ENCODE measurements at places on chromosomes 1 and 21.

GRCh38 chr1:156124557-156125483 lies 10.3 kb downstream of the LMNA start:
- peak; percentile 53 for DNase-seq

DNA sequence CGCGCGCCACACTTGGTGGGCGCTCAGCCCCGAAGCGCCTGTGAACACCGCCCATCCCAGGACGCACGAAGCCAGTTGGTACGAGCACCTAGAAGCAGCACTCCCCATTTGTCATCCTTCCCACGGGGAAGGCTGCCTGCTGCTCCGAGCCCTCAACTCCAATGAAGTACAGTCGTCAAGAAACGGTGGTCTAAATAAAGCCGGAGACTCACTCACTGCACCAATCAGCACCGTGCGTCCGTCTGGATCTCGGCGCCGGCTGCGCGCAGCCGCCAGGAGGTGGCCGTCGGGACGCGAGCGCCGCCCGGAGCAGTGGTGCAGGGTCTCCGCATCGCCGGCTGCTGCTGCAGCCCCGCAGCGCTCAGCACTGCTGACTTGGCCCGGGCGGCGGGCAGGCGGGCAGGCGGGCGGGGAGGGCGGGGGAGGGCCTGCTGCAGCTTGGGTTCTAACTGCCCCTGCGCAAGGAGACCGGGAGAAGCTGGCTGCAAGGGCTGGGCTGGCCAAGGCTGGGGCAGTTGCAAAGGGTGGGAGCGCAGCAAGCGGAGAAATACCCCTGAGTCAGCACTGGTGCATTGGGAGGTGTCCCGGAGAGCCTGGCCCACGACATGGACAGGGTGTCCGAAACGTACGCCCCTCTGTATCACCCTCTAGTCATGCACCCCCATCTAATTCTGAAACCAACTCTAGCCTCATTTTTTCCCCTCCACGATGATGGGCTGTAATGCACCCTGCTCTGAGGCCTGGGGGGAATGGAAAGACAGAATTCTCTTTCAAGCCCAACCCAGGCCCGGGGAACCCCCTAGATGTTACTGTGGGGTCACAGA lies 35.8 kb upstream of the H6PD start:
- DNase-seq: peak; percentile 21

- DNase-seq: peak; percentile 83
Observed at GRCh38 chr1:54569339-54569738, 21.3 kb downstream of the ACOT11 start.

DNA sequence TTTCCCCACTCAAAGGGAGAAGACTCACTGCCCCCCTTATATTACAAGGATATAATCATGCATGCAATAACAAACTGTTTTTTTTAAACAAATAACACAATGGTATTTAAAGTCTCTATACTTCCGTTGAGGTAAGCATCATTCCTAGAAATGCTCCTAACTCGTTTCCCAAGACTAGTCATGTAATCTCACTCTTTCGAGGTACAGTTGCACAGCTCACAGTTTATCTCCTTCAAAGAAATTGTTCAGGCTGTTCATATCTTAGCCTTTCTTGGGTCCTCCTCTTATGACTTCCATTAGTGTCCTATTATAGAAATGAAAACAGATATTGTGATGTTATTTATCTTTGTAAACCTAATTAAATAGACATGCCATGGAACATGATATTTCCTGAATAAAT lies 705.0 kb downstream of the KCNT2 start:
- no peak for DNase-seq

DNA sequence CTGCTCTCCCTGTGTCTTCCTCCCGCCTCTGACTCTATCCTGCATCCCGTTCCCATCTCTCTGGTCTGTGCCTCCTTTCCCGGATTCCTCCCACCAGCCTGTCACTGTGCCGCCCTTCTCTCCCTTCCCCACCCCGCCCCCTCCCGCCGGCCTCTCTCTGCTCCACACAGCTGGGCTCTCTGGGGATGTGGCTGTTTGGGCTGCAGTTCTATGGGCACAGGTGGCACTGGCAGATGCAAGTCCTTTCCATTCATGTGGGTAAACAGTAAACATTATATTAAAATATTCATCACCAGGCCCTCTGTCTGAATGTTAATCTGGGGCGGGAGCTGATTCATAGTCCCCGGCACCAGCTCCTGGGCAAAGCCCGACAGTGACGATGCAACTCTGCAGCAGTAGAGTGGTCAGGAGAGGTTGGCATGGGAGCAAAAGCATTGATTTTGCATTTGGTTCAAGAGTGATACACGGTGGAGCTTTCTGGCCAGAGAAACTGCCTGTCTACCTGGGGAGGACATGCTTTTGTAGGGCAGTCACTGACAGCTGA lies 249.3 kb downstream of the TNR start:
- DNase-seq: peak; percentile 63

DNA sequence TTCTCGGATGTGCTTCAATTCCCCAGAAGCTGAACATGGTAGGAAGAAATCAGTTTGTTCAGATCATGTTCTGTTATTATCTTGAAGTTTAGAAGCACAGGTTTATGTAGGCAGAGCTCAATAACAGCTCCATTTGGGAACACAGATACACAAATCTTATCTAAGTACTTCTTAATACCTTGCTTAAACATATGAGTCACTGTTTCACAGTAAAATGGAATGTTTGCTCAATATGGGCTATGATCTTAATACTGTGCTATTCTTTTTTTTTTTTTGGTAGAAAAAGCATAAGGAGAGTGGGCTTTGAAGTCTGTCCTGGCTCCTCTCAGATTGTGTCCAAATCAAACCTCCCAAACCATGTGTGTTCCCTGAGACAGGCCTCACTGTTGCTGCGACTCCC lies 13.4 kb downstream of the PROK1 start:
- DNase-seq: no peak

- DNase-seq: no peak
Observed at GRCh38 chr1:25671929-25672328, 55.3 kb downstream of the MAN1C1 start.

GRCh38 chr1:181392613-181393220 lies 90.6 kb upstream of the CACNA1E start:
- DNase-seq: peak; percentile 71

DNA sequence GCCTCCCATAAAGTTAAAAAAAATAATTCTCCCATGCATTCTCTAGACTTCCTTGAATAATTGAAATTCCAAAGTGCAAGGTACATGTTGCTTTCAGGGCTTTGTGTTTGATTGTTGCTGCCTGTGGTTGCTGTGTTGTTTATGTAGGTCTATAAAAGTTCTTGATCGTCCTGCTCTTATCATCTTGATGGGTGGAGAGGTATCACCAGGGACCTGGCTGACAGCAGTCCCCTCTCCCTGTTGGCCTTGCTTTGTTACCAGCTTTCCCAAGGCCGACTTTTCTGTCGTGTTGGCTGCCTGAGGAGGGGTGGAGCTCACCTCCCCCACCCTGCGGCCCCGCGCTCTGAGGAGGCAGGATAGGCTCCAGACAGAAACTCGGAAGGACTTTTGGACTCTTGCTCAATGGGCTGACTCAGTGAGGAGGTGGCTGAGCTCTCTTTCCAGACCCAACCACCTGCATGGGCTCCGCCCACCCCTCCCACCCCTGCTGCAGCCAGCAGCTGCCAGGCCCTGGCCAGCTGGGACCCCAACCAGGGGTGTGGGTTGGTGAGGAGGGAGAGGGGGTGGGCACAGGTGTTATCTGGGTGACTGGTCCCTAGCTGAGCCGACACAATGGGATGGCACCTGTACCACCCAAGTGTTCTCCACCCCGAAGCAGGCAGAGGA lies 2.0 kb downstream of the INAVA start:
- peak; percentile 59 for DNase-seq

DNA sequence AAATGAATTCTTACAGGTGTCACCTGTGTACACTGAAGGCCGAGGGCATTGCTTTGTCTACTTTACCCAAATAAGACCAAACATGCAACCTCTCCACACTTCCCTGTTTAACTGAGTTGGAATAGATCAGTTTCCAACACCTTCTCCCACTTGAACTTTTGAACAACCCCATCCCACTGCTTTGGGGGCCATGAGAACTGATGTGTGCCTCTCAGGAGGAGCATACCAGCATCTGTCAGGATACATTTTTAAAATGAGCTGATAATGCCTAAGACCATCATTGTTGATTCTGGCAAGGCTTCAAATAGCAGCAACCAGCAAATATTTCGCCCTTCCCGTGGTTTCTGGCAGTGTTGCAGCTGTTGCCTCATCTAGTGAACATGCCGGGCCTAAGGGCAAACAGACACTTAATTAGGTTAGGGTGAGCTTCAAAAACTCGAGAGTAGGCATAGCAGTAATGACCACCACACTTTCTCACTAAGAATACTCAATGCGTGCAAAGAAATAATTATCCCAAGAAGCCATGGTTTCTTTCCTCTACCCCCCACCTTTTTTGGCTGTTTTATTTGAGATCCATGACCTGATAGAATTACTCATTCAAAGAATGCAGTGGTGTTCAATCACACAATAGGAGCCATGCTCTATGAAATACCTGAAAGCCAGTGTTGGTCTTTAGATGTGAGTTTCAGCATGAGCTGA lies 63.7 kb downstream of the MAP10 start:
- peak; percentile 87 for DNase-seq

DNA sequence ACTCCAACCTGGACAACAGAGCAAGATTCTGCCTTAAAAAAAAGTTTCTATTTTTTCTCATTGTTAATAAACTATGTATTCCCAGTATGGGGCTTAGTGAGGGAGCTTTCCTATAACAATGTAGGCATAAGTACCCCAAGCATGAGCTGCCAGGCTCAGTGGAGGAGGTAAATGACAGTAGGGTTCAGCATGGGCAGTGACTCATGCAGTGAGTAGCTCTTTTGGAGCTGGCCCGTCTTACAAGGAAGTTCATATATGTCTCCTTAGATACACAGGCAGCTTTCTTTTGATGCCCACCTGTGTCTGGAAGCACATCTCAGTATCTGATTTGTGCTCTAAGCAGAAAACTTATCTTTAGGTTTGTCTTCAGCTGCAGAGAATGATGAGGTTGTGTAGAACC lies 57.9 kb downstream of the ZNF678 start:
- DNase-seq: no peak

Data from NCI-H69 (cell line).